ENCODE measurements at places on chromosomes 4 and X. TPM values are rescaled to one million over a fixed set of nuclear protein-coding genes. Genes with fewer than 3 reads are reported as not detected.

CNGA1 gene
- not detected for total RNA-seq

DNA sequence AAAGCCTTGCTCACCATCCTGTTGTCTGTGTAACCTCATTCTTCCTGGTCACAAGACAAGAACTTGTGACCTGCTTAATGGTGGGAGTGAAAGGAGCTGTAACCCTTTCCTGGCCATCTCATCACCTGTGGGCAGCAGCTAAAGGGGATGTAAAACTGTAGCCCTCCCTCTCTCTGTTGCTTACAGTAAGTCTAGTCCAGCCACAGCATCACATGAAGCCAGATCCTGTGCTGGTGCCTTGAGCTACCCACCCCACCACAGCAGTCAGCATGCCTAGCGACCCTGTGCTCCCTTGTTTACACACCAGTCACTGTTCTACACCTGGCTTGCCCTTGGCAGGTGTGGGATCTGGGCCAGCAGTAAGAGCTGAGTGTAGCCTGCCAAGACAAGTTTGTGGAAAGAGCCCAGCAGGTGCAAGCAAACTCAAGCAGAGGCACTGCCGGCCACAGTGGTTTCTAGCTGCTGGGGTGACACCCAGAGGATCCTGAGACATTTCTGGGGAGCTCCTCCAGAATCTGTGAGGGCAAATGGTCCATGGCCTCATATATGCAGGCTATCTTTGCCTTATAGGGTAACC is 41.0 kb downstream of the UGT2B28 start:
- DNase-seq: peak; percentile 50

GRCh38 chrX:40152173-40152711 is 54.5 kb upstream of the BCOR start:
- DNase-seq: no peak

DNA sequence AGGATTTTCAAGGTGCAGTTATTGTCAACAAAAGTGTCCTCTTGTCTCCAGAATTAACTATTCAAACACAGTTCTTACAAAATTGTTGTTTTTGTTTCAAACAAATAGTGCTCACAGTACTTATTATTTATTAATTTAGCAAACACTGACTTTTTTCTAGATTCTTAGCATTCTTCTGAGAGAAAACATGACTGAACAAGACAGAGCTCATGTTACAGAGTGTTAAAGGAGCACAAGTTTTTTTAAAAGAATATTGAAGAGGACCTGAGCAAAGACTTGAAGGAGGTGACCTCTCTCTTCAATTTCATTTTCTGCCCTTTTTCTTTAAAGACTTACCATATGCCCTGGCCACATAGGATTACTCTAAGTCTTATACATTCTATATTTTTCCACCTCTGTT is 2220.3 kb upstream of the AGA start:
- DNase-seq: no peak

- DNase-seq: no peak
Observed at GRCh38 chr4:153912301-153912700, 123.4 kb upstream of the SFRP2 start.

GRCh38 chr4:83112231-83112630 is 2.3 kb downstream of the PLAC8 start:
- DNase-seq: no peak

EDNRA gene
- 135 TPM for total RNA-seq

DNA sequence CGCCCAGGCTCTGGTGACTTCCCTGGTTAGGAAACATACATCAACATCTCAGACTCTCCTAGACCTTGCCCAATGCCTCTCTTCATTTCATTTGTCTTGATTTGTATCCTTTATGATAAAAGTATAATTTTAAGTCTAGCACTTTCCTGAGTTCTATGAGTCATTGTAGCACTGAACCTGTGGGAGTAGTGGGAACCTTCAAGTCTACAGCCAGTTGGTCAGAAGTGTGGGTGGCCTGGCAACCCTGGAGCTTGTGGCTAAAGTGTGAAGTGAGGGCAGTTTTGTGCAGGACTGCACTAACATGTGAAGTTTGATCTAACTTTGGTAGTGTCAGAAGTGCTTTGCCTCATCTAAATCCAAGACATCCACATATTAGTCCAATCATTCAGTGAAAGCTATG is 259.3 kb upstream of the IGFBP7 start:
- DNase-seq: no peak

F8A3 gene
- 6.1 TPM for total RNA-seq

GRCh38 chr4:173211838-173212237 is 43.2 kb downstream of the GALNT7 start:
- no peak for DNase-seq

SEL1L3 gene
- total RNA-seq: 31.1 TPM

DNA sequence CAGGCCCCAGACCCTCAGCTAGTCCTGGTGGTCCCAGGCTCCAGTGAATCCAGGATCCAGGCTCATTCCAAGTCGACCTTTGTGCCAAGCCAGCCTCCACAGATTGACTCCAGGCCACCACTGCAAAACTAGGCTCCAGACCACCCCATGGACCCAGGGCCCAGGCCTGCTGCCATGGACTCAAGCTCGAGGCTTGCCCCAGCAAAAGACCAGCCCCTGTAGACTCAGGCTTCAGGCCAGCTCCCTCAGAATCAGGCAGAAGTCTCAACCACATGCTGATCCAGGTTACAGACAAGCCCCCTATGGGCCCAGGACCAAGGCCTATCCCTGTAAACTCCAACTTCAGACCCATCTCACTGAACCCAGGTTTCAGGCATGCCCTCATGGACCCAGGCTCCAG is 692.4 kb downstream of the PCDH19 start:
- no peak for DNase-seq

TGIF2LX gene
- total RNA-seq: not detected

DNA sequence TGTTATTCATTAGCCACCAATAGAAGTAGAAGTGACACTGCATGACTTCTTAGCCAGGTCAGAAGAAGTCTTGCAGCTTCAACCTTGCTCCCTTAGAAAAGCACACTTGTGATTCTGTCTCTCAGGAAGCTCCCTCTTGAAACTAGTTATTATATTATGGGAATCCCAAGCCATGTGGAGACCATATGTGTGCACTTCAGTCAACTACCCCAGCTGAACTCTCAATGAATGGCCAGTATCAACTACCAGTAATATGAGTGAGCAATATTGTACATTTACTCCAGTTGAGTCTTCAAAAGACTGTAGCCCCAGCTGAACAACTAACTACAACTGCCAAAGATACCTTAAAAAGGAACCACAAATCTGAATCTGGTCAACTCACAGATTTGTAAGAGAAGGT is 77.1 kb upstream of the GABRA3 start:
- DNase-seq: no peak

PPEF1 gene
- total RNA-seq: 0.33 TPM

DNA sequence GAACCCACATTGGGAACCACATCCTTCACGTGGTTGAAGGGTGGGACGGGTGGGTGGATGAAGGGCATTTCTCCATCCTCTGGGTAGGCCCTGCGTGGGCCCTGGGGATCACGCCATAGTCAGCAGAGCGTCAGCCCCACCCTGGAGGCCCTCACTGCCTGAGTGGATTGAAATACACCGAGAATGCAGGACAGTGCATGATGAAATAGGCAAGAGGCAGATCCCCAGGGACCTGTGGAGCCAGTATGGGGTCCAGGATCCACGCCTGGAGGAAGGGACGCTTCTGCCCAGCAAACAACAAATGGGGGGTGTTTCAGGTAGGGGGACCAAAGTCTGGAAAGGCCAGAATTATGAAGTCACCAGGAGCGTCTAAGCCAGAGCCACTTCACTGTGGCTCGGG is 19.4 kb downstream of the EVC start:
- no peak for DNase-seq

GRCh38 chr4:54784161-54784671 is 126.5 kb downstream of the KIT start:
- DNase-seq: no peak

GRCh38 chrX:46381630-46382029 is 163.6 kb downstream of the ZNF674 start:
- DNase-seq: no peak

DNA sequence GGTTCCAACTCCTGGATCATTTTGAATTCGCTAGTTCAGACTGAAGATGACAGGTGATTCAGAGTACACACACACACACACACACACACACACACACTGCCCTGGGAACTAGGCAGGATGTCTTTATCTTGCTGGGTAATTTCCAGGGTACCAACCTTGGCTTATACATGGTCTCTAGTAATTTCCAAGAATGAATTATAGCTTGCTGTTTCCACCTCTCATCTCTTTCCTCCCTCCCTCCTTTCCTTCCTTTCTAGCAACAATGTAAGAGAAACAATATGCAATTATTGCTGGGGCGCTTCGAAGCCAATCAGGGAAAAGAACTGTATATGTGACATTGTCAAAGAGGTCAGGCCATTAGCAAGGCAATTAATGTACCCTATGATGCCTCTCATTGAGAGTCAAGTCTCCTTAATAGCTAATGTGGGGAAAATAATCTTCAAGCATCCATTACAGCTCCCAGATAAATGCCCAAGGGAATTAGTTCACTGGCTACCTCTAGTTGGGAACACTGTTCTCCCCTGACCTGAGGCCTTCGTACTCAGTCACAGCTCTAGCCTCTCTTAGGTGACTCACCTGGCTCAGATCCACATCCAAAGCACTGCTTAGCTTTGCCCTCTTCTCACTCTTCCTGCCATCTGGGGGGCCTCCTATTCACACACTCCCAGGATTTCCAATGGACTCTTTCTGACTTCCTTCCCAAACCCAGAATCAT is 311.5 kb downstream of the PPP1R2C start:
- DNase-seq: no peak

GUCY1B1 gene
- 20.5 TPM for total RNA-seq

- no peak for DNase-seq
Observed at GRCh38 chr4:80680934-80681333, 345.4 kb downstream of the CFAP299 start.

- no peak for DNase-seq
Observed at GRCh38 chr4:165184220-165184619, 23.1 kb upstream of the KLHL2 start.

OTUD6A gene
- not detected for total RNA-seq

DNA sequence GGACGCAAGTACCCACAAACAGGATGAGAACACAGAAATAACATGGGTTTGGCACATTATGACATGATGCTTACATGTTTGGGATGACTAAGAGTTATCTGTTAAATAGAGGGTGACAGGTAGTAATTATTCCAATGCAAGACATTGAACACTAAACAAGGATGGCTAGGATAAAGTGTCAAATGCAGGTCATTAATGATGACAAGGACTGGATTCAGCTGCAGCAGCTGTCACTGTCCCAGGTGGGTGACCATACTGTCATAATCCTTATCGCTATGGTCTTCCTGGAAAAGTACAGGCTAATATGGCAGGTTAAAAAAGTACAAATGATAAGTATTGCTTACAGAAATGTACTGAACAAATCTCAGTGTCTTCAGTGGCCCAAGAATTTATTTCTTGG is 123.9 kb downstream of the ANTXR2 start:
- DNase-seq: no peak

SCRG1 gene
- total RNA-seq: 59.0 TPM

GRIA2 gene
- 1.4 TPM for total RNA-seq

GRCh38 chrX:36510736-36511135 is 497.4 kb upstream of the FAM47C start:
- DNase-seq: no peak

- DNase-seq: no peak
Observed at GRCh38 chrX:11010476-11010875, 100.7 kb upstream of the HCCS start.

GRCh38 chr4:152359208-152360044 is 176.5 kb downstream of the FBXW7 start:
- DNase-seq: no peak

- DNase-seq: no peak
Observed at GRCh38 chr4:159758061-159758460, 655.2 kb downstream of the RAPGEF2 start.

DNA sequence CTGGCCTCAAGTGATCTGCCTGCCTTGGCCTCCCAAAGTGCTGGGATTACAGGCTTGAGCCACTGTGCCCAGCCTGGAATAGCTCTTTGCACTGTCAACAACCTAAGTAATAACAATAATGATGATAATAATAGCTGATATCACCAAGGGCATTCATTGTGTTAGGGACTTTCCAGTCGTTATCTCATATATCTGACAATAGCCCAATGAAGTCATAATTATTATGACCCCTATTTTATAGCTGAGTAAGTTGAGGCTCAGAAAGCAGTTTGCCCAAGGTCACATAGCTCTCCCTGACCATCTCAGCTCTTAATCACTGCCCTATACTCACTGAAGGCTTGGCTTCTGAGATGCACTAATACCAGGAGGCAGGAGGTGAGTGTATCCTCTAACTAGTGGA is 18.7 kb upstream of the MAP7D3 start:
- DNase-seq: no peak

MAML3 gene
- 7.2 TPM for total RNA-seq

All from chondrocyte (in vitro differentiated cells).